ENCODE measurements at places on chromosomes 5 and 9.

- DNase-seq = no peak
Observed at GRCh38 chr5:31066655-31067328, 126.7 kb upstream of the CDH6 start.

- no peak for DNase-seq
Observed at GRCh38 chr5:8784692-8785091, 761.2 kb downstream of the SEMA5A start.

- DNase-seq = no peak
Observed at GRCh38 chr9:2726650-2727340, 9.5 kb downstream of the KCNV2 start.

GRCh38 chr5:28750251-28750650 lies 1711.9 kb upstream of the CDH9 start:
- DNase-seq = no peak

GRCh38 chr9:75181750-75182149 lies 93.4 kb downstream of the OSTF1 start:
- no peak for DNase-seq

GRCh38 chr5:54113060-54113459 lies 197.3 kb downstream of the ARL15 start:
- DNase-seq = no peak

DNA sequence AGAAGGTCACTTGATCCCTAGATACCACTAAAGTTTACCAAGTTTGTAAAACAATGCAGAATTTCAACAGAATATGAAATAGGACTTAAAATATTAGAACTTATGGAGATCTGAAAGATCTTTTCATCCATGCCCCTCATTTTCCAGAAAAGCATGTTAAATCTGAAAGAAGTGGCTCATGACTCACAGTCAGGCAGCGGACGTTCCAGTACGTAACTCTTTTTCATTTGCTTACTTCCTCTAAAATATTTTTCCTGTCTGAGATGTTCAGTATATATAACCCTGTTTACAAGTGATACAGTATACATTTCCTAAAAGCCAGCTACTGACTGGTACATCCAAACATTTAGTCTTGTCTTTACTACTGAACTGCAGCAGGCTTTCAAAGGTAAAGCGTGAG lies 22.3 kb downstream of the FBXW2 start:
- DNase-seq = no peak

GRCh38 chr5:141633871-141634561 lies 2.6 kb downstream of the HDAC3 start:
- DNase-seq = no peak

DNA sequence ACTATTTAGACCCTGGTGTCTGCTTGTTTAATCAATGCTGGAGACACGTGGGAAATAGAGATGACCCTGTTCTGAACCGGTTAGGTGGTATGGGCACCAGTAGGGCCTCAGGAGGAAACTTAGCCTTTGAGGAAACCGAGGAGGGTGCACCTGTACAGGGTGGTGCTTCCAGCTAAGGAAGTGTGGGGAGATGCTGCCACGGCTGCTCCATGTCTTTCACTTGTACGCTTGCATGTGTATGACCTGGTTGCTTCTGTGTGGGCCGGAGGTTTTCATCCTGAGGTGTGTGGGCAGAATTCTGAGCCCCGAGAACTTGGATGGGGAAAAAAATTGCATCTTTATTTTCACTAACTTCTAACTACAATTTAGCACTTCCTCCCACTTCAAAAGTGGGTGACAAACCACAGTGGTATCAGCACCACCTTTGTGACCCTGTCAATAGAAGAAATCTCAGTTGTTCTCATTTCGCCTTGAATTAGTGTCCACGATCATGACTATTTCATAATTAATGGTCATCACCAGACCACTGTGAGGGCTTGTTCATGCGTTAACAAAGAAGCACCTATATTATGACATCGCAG lies 99.8 kb upstream of the SPATA31C2 start:
- DNase-seq = no peak

DNA sequence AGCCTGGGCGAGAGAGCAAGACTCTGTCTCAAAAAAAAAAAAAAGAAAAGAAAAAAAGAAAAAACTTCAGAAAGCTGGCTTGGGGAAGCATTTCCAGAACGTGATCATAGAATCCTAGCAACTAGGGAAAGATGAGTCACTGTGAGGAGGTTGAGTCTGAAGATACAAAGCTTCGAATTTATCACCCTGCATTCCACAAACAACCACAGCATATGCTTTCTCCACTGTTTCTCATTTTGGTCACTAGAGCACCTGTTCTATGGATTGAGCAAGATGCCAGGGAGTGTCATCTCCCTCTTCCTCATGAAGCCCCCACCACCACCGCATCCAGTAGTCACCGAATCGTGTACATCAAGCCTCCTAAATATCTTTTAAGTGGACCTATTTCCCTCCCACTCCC lies 37.9 kb downstream of the SEMA5A start:
- DNase-seq = no peak
